ENCODE measurements at places on chromosomes 5 and 9. TPM values are rescaled to one million over a fixed set of nuclear protein-coding genes. Genes with fewer than 3 reads are reported as not detected.

NRARP gene
- total RNA-seq, result 6.7 TPM

UGT3A2 gene
- not detected for total RNA-seq

DNA sequence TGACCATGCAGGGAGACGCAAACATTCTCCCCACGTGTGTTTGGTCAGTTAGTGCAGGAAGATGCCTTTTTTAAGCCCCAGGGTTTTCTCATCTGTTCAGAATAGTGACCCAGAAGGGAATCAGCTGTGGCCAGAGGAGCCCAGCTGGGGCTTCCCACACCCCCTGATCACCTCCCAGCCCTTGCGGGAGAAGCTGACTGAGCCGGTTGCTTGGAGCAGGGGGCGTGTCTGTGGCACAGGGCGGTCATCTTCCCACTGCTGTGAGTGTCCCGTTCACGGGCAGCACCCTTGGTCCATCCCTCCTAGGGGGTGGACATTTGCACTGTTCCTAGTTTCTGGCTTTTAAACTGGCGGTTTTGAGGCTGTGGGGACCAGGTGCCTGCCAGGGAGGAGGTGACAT, 69.7 kb downstream of the NEK6 start:
- DNase-seq, result no peak
- no peak overlapping the region for H3K4me3 ChIP-seq
- H3K27ac ChIP-seq, result no peak overlapping the region
- H3K4me1 ChIP-seq, result no peaks in the 10 kb centered on the region
- no peaks in the 10 kb centered on the region for H3K27me3 ChIP-seq
- H3K36me3 ChIP-seq, result peaks cover 33% of the 10 kb centered on the region

CAMLG gene
- 36.1 TPM for total RNA-seq

GRCh38 chr5:68290260-68290674, 74.7 kb downstream of the PIK3R1 start:
- H3K36me3 ChIP-seq, result peaks cover 14% of the 10 kb centered on the region
- H3K27me3 ChIP-seq, result no peaks in the 10 kb centered on the region
- H3K4me1 ChIP-seq, result peaks cover 84% of the 10 kb centered on the region
- peak overlapping the region; percentile 96 for H3K27ac ChIP-seq
- peak overlapping the region; percentile 82 for H3K4me3 ChIP-seq

- no peak for DNase-seq
- no peak overlapping the region for H3K4me3 ChIP-seq
Observed at GRCh38 chr9:95756986-95757385, 118.5 kb upstream of the ERCC6L2 start.

DNA sequence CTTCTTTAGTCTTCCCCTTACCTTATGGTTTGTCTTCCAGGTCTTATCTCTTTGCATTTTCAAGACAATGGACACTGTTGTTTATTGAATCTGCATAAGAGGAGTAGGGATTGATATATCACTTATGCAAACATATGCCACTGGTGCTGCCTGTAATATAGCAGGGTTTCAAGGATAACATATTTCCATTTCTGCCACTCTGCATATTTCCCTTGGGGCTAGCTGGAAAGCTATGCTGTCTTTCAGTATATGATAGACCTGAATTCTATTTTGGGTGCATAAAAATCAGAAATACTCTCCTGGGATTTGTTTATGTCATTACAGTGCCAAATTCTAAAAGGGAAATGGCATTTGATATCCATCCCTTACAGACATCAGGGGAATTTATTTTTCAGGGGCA, 400.2 kb downstream of the TLR4 start:
- H3K4me1 ChIP-seq, result no peaks in the 10 kb centered on the region
- no peak overlapping the region for H3K4me3 ChIP-seq
- no peak overlapping the region for H3K27ac ChIP-seq

SCGB3A2 gene
- not detected for total RNA-seq

DENND4C gene
- 27.1 TPM for total RNA-seq

- peaks cover 4% of the 10 kb centered on the region for H3K36me3 ChIP-seq
- no peak overlapping the region for H3K4me3 ChIP-seq
- peaks cover 17% of the 10 kb centered on the region for H3K4me1 ChIP-seq
- H3K27me3 ChIP-seq, result no peaks in the 10 kb centered on the region
- H3K27ac ChIP-seq, result peak overlapping the region; percentile 32
Observed at GRCh38 chr9:137703842-137704508, 85.2 kb downstream of the EHMT1 start.

DNA sequence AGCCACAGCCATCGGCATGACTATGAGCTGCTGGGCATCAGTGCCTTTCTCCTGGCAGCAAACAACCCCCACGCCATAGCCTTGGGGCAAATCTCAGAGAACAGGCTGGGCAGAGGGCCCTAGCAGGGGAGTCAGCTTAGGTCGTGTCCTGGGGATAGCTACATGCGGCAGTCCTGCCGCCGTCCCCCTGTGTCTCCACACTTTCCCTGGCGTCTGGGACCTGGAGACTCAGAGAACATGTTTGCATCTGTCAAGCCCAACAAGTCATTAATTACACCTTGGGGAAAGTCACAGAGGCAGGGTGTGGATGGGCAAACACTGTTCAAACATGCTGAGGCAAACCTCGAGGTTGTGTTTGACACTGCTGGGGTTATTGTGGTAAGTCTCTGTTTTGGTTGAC, 123.6 kb downstream of the C5orf15 start:
- DNase-seq, result no peak
- H3K27me3 ChIP-seq, result peaks cover 4% of the 10 kb centered on the region
- no peak overlapping the region for H3K4me3 ChIP-seq
- H3K36me3 ChIP-seq, result no peaks in the 10 kb centered on the region

GRCh38 chr5:61669531-61669930, 337.5 kb downstream of the ZSWIM6 start:
- H3K27ac ChIP-seq, result no peak overlapping the region
- DNase-seq, result no peak
- H3K36me3 ChIP-seq, result no peaks in the 10 kb centered on the region
- no peak overlapping the region for H3K4me3 ChIP-seq
- H3K4me1 ChIP-seq, result peaks cover 19% of the 10 kb centered on the region
- no peaks in the 10 kb centered on the region for H3K27me3 ChIP-seq

DND1 gene
- 1.3 TPM for total RNA-seq

DNA sequence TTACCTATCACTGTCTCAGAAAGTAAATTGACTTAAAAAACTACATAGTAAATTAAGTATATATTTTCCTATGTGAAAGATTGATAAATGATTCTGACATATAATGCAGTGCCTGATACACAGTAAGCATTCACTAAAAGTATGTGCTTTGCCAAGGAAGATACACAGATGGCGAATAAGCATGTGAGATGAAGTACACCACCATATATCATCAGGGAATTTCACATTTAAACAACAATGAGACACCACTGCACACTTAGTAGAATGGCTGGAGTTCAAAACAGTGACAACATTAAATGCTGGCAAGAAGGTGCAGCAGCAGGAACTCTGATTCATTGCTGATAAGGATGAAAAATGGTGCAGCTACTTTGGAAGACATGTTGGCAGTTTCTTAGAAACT, 1118.8 kb downstream of the DTWD2 start:
- no peak for DNase-seq
- no peaks in the 10 kb centered on the region for H3K36me3 ChIP-seq
- H3K4me3 ChIP-seq, result no peak overlapping the region
- H3K27me3 ChIP-seq, result no peaks in the 10 kb centered on the region
- H3K27ac ChIP-seq, result no peak overlapping the region
- H3K4me1 ChIP-seq, result no peaks in the 10 kb centered on the region
